Activated CD8-positive, alpha-beta memory T cell treated with anti-CD3 and anti-CD28 coated beads for 1 hour (primary cell): ENCODE measurements at places on chromosomes 3 and 15.

GRCh38 chr3:123285479-123285878 is 83.7 kb downstream of the SEC22A start:
- DNase-seq = no peak

DNA sequence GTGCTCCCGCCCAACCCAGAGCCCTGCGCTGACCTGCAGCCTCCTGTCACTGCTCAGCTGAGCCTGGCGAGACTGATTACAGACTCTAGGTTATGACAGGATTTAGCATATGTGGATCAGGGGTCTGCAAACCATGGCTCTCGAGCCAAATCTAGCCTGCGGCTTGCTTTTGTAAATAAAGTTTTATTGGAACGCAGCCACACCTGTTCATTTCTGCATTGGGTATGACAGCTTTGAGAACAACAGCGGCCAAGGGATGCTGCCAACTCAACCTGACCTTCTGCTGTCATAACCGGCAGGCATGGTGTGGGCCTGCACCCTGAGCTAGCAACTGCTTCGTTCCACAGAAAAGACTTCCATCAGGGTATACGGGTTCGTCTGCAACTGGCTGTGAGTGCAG is 50.5 kb upstream of the IQSEC1 start:
- no peak for DNase-seq

DNA sequence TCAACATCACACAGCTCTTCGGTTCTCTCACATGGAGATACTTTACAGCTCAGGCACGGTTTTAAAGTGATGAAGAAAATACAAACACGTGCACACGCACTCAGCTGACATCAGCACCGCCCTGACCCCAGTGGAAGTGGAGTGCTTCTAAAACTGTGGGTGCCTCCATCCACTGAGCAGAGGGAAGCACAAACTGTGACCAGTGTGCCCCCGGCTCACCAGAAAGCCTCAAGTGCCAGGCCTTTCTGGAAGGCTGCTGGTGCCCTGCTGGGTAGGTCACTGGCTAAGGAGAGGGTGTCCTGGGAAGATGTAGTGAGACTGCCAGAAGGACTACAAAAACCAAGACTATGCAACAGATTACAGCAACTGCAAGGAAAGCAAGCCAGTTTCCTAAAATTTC is 78.5 kb downstream of the OCA2 start:
- DNase-seq = no peak

- no peak for DNase-seq
Measured at GRCh38 chr3:139732729-139733128, 55.0 kb upstream of the NMNAT3 start.

DNA sequence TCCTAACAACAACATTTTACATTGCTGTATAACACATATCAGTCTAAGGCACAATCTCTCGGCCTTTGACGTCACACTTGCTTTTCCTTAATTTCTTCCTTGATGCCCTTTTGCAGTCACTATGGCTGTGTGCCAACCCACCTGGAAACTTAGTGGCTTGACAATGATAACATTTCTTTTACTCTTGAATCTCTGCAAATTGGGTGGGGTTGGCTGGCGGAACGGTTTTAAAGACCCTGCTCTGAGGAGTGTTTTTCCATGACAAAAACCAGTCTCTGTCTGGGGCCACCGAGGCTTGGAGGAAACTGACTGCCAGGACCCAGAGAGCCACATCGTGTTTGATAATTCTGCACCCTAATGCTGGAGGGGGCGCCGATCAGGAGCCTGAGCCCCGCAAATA is 115.6 kb downstream of the KLF13 start:
- no peak for DNase-seq

DNA sequence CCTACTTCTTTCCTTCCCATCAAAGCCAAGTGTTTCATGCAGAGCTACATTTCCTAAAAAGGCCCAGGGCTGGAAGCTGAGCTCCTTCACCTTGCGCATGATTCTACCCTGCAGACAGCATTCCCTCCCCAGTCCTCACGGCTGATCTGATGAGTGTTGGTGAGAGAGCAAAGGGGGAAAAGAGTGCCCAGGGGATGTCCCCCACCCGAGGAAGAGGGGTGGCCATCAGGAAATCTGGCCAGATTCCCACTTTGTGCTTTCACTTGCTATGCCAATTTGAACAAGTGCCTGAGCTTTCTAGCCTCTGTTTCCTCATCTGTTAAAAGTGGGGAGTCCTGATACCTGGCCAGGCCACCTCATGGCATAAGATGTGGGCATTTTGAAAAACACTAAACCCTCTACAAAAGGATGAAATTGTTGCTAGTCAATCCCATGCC is 231.0 kb upstream of the TLE3 start:
- no peak for DNase-seq

DNA sequence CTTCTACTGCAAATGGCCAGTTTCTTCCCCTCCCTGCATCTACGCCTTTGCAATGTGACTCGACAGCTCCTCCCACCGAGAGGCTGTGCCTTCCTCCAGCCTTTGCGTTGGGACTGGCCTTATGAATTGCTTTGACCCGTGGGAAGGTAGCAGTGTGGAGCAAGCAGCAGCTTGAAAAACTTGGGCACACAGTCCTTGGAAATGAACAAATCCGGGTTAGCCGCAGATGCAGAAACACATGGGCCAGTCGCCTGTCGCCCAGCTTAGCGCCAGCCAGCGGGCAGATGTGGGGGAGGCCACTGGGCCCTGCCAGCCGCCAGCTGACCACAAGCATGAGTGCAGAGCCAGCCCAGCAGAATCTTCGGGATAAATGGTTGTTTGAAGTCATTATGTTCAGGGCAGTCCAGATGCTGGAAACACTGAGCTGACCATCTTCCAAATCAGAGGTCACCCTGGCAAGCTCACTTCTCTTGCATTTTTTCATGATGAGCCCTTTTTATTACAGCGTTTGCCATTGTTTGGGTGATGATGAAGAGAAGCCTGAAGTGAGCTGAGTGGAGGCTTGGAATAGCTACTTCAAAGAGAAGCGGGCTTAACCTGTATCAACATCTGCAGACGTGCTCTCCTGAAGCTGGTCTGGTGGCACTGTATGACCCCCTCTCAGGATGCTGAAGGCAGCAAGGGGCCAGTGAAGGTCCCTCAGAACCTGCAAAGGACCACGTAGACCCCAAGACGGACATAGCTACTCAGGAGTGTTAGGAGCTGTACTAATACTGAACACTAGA is 9.8 kb downstream of the SELENOS start:
- no peak for DNase-seq

- no peak for DNase-seq
Measured at GRCh38 chr3:45950686-45951600, 7.7 kb downstream of the CXCR6 start.

DNA sequence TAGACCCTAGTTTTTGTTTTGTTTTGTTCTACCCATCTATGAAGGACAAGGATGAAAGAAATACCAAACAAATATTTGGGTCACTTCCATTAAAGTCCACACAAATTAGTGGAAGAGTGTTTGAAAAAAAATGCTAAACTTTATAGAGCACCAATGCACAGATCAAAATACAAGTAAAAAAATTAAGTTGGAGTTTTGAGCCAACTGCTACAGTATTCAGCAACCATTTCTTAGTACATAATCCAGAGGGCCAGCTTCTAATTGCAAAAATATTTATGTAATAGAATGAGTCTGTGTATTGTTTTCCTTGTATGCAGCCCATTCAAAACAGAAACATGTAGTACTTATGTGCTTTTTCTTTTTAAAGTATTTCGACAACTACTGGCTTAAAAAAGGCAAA is 121.1 kb downstream of the CBLB start:
- DNase-seq = no peak

DNA sequence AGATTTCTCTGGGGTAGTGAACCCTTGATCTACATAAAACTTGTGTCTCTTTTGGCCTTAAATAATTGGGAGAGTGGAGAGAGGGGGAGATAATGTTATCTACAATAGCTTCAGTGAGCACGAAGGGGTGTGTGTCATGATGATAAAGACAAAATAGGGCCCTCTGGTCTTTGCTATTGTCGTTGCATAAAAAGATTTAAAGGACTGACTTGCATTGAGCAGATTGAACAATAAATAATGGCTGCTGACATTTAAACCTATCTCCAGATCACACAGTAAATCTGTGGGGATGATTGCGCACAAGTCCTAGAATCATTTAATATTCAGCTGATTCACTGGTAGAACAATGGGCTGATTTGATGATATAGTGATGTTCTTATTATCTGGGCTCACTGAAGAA is 71.3 kb upstream of the GAP43 start:
- no peak for DNase-seq

DNA sequence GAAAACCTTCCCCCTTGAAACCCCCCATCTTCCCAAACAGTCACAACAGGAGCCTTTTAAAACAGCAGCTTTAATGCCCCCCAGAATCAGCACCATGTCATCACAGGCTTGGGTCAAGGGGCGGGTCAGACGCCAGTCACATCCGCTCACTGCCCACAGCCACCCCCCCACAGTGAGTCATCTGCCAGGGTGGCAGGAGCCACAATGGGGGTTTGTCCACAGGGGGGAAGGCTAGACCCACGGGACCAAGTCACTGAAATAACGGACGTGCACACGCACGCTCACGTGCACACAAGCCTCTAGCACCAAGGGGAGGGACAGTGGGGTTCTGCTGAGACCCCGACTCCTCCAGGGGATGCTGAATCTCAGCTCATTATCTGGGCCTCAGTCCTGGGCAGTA is 441 bp upstream of the UCN2 start:
- peak; percentile 8 for DNase-seq

GRCh38 chr3:152225201-152225600 is 43.5 kb upstream of the MBNL1 start:
- DNase-seq = no peak

GRCh38 chr15:48636511-48636910 is 9.0 kb downstream of the FBN1 start:
- DNase-seq = no peak

- DNase-seq = no peak
Measured at GRCh38 chr3:185760550-185760949, 64.3 kb downstream of the IGF2BP2 start.

DNA sequence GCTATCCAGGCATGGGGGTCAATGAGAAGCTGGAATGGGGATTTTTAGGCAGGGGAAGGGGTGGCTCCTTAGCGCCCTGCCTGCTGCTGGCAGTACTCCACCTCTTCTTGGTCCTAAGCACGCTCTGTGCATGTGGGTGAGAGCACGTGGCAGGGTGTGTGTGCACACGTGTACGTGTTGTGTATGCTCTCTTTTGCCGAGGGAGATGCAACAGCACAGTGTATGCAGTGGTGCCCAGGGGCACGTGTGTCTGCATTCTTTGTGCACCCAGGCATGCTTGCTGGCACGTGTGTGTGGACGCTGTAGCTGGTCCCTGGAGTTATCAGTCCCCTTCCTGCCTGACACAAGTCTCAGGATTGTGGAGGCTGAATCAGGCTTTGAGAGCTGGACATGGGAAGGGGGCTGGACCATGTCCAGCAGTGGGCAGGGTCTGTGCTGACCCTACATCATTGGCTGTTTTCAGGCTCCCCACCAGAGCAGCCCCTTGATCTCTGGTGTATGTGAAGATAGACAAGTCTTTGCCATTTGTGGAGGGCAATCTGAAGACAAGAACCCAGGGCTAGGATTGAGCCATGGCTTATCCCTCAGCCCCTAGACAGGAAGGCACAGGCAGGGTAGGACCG is 1.9 kb upstream of the CAMKV start:
- no peak for DNase-seq

DNA sequence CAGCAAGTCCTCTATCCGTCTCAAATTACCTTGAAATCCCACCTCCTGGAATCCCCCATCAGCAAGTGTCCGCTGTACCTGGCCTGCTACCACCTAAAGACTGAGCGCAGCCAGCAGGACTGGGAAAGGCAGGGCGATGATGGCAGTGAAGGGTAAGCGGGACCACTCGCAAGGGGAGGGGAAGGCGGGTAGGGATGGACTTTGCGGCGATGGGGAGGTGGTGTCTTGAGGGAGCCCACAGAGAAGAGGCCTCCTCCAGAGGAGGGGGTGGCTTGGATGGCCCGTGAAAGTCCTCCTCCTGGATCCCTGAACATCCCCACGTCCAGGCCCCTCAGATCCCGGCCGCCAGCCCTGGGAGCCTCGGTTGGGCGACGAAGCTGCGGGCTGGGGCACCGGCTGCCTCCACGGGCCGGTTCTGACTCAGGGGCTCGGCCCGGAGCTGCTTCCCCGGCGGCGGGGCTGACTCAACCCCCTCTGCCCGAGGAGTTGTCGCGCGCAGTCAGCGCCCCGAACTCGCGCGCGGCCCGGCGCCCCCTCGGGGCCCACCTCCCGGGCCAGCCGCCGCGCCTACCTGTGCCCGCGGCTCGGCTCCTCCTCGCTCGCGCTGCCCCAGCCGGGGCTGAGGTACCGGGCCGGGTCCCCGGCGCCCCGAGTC is 512 bp downstream of the LARP6 start:
- no peak for DNase-seq

DNA sequence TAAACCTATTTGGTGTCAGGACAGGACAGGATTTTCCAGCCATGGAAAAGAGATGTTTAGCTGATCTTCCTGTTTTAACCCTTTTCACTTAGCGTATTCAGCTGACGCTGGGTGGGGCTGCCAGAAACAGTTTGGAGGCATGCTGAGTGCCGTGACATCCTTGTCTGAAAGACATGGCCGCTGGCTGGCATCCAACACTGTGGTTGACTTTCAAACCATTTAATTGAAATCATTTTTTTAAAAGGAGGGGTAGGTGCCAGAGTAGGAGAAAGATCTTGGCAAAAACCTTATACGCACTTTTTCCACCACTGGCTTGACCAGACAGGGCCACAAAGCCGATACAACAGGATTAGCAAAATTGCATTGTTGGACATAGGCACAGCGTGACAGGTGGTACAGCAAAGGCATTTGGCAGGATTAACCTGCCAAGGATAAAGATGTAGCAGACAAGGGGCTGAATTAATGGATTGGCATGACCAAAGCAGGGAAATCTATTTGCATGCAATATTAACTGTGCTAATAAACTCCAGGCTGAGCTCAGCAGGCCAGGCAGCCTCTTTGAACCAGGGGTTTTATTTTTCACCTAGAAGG is 131.8 kb upstream of the TOPAZ1 start:
- no peak for DNase-seq

DNA sequence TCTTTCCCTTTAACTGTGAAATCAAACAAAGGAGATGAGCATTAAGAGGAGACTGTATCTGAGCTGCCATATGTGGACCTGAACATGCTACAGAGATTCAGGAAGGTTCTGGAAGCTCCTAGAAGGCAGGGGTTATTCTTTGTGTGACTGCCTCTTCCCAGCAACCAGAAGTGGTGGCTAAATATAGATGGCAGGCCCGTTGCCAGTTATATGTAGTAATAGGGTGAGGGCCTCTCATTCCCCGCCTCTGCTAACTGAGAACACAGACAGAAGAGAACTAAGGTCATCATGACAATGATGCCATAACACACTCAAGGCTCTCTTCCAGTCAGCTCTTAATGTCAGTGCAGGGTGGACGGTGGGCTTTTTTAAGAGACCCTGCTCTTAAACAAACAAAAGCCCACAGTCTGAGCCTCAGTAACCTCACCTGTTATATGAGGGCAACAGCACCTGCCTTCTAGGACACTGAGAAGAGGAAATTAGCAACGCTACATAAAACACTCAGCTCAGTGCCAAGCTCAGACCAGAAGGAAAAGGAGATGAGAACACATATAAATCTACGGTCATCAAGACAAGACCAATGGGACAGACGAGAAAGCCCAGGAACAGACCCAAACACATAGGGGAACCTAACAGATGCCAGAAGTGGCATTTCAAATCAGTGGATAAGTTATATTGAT is 22.3 kb downstream of the CFAP92 start:
- DNase-seq = no peak

GRCh38 chr3:107643038-107643883 is 120.5 kb downstream of the BBX start:
- DNase-seq = no peak
